Stimulated activated CD8-positive, alpha-beta memory T cell treated with anti-CD3 and anti-CD28 coated beads, Interleukin-7, amount 100 ng/mL, for 1 hour (primary cell): ENCODE measurements at places on chromosomes 6 and 20.

DNA sequence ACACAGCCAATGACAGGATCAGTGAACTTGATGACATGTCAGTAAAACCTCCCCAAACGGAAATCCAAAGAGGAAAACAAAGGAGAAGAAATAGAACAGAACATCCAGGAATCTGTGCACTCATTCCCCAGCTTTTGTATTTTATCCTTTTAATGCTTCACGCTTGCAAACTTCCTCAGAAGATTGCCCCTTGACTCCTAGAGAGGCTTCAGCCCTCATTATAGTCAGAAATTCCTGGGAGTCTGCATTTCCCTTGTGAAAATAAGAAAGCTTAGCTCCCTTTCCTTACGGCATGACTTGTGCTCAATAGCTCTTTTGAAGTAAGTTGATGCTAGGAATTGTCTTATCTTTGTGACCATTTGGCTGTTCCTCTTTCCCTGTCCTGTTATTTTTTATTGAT is 313.6 kb upstream of the OPRM1 start:
- no peak for DNase-seq

DNA sequence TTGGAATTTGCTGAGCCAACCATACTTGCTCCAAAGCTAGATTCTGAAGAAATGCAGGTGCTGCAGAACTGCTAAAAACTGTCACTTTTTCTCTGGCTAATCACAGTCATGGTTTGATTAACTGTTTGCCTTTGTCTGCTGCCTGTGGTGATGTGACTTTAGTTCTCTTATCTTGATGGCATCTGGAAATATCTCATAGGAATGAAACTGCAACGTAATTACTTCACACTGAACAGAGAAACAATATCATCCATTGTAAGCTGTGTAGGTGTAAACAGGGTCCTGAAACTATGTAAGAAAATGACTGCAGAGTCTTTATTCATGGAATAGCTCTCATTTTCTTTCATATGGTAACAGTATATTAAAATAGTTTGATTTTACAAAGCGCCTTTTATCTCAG is 721.9 kb upstream of the HS3ST5 start:
- DNase-seq = no peak

GRCh38 chr6:39233333-39233732 is 4.1 kb upstream of the KCNK5 start:
- no peak for DNase-seq

DNA sequence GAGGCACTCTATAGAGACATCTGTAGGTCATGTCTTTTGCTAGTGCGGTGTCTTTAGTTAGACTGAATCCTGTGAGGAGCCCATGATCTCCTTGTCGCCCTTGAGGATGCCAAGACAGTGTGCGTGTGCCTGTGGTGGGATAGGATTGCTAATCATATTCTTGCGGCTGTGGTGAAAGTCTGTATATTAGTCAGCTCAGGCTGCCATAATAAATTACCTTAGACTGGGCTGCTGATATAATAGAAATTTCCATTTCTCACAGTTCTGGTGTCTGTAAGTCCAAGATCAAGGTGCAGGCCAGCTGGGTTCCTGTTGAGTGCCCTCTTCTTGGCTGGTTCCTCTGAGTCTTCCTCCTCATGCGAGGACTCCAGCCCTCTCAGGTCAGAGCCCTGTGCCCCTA is 141.2 kb downstream of the JARID2 start:
- no peak for DNase-seq

- no peak for DNase-seq
These were observed 411.2 kb downstream of the EYS start for GRCh38 chr6:65295812-65296211.

GRCh38 chr6:170393807-170394399 is 87.3 kb downstream of the FAM120B start:
- no peak for DNase-seq
